ENCODE measurements at places on chromosomes 5 and 9.

DNA sequence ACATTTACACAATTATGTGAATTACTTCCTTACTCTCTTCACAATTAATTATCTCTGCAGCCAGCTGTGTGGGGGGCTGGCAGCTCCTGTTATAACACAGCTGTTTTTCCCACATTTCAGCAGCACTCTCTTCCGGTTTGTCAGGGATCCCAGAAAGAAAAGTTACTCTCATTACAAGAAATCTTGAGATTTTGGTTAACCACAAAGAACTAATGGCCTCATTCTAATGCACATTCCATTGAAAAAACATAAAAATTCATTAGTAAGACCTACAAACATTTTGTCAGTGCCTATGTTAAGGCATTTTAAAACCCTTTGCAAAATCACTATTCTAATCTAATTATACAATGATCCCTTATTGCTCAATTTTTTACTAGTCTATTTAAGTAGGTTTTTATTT lies 64.1 kb downstream of the PDE4D start:
- DNase-seq: peak; percentile 61

DNA sequence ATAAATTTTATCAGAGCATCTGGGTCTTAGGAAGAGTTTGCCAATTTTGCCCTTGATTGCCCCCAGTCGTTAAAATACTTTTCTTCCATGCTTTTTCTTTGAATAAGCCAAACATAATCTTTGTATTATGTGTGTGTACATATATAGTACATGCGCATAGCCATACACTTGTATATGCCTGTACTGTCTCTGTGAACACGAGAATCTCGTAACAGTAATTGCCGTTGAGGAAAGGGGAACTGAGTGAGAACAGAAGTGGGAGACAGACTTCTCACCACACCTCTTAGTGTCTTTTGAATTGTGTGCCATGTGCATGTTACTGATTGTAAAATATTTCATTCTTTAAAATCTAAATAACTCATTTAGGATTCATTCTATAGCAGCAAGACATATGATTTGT lies 79.6 kb upstream of the GRHPR start:
- no peak for DNase-seq

DNA sequence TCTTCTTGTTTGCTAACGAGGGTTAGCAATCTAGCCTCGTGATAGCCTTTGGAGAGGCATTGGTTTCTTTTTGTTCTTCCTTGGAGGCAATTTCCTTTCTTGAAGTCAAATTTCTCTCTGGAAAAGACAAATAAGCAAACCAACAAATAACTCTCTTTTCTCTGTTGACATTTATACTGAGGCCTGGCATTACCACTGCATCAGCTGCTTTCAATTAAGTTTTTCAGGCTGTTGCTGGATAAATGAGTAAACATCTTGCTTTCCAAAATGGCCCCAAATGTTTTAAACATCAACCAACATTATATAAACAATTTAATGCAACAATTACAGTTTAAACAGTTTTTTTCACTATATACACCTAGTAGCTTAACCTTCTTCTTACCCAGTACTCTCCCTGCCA lies 264.4 kb downstream of the HTR1A start:
- no peak for DNase-seq

DNA sequence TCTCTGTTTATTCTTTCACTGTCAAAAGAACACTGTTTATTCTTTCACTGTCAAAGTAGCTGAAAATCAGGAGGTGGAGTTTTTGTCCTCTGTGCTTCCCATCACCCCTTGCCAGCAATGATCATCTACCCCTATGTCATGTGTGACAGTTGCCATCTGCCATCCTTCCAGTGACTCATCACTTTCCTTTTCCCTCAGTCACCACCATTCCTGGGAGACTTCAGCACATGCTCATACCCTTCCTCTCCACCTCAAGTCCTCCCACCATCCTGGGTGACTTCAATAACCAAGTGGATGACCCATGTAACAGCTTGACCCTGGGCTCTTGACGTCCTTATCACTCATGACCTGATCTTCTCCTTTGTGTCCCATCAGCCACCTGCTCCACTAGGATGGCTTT lies 43.3 kb upstream of the RASEF start:
- no peak for DNase-seq

GRCh38 chr9:69599232-69599971 lies 72.8 kb downstream of the APBA1 start:
- DNase-seq: no peak

DNA sequence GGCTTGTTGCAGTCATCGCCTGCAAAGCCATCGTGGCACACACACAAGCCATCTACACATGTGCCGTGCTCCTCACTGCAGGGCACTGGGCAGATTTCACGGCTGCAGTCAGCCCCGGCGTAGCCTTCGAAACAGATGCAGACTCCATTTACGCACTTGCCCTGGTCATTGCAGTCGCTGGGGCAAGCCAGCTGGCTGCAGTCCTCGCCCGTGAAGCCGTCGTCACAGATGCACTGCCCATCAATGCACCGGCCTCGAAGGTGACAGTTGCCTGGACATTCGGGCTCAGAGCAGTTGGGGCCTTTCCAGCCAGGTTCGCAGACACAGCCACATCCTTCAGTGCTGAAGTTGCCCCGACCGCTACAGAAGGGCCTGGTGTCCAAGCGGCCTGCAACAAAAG lies 31.1 kb downstream of the TNC start:
- no peak for DNase-seq

GRCh38 chr5:77816686-77817085 lies 40.5 kb upstream of the TBCA start:
- no peak for DNase-seq

GRCh38 chr5:150781706-150782614 lies 3.4 kb downstream of the SMIM3 start:
- peak; percentile 95 for DNase-seq

DNA sequence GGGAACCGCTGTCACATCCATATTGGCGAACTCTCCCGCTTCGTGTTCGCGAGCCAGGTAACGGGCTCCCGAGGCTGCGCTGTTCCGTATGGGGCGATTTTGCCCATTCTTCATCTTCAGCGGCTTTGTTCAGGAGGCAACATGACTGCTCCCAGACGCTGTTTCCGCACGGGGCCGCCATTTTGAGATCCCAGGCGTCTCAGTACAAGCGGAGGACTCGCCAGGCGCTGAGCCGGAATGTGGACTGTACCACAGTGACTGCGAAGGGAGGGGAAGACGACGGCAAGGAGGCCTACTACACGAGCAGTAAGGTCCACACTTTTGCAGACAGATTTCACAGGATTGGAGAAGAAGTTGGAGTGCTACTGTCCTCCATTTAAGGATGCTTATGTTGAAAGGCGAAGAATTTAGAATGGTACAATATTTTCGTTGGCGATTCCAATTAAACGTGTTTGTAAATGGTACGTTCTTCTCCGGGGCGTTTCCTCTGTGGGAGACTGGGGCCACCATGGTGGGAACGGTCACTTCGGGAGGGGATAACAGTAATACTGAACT lies 41.6 kb upstream of the ZNF300 start:
- peak; percentile 71 for DNase-seq

- no peak for DNase-seq
Measured at GRCh38 chr5:88734983-88735382, 148.0 kb downstream of the MEF2C start.

GRCh38 chr5:180607861-180608571 lies 16.7 kb upstream of the SCGB3A1 start:
- no peak for DNase-seq

GRCh38 chr9:71896761-71897160 lies 14.2 kb downstream of the ABHD17B start:
- DNase-seq: no peak

DNA sequence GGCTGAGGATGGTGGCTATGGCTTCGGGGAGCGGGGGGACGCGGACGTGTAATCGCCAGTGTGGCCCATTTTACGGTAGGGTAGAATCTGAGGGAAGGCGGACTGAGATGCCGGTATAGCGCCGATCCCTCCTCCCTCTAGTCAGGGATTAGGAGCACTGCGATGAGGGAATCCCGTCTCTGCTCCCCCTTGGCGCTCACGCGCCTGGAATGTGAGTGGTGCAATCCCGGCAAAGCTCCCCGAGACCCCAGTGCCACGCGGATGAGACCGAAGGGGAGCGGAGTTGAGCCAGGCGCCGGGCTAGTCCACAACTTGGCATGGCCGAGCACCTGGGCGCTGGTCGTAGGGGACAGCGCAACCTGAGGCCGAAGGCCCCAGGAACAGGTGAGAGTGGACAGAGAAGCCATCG lies 2.2 kb downstream of the NPR3 start:
- DNase-seq: peak; percentile 39

- peak; percentile 53 for DNase-seq
Measured at GRCh38 chr5:36507332-36507952, 99.0 kb upstream of the SLC1A3 start.

- DNase-seq: peak; percentile 4
Measured at GRCh38 chr5:155728857-155729683, 597.9 kb upstream of the SGCD start.

DNA sequence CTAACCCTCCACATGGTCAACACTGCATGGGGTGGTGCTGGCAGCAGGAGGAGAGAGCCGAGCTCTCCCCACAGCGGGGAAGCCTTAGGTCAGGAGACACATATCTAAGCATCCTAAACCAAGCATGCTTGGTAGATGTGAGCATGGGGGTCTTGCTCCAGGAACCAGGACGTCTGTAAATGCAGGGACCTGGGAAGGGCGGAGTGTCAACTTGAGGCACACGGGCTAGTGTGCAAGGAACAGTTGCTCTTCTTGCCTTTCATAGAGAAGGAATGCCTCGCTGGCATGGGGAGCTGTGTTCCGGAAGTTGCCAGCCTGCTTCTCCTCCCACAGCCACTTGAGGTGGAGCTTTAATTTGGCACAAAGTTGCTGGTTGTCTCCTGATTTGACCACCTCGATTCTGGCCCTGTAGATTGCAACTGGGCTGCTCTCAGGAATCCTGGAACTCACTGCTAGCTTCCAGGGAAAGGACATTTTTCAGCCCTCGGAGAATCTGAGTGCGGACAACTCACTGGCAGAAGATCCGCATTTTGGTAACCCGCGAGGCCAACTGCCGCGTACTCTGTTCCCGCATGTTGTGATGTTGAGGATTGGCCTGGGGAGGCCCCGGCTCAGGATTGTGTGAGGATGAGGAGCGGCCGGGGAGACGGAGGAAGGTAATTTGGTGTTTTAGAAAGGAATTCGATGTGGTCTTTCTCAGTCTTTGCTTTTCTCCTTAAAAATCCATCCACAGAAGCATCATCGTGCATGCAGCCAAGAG lies 370.3 kb upstream of the IRX1 start:
- DNase-seq: no peak

Measured in foreskin fibroblast (primary cell).